ENCODE measurements at places on chromosomes 1 and 21.

GRCh38 chr21:42746240-42746592 is 92.8 kb downstream of the PDE9A start:
- DNase-seq: no peak

DNA sequence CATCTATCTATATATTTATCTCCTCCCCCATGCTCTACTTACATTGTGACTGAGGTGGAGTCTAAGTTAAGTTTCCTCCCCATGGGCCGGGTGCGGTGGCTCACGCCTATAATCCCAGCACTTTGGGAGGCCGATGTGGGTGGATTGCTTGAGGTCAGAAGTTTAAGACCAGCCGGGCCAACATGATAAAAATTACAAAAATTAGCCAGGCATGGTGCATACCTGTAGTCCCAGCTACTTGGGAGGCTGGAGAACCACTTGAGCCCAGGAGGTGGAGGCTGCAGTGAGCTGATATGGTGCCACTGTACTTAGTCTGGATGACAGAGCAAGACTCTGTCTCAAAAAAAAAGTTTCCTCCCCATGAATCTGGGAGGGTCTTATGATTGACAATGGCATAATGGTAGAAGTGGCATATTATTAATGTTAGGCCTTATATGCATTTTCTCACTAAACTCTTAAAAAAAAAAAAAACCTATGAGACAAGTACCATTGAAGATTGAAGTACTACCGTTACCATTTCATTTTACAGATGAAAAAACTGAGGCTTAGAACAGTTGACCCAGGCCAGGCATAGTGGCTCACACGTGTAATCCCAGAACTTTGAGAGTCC is 11.2 kb downstream of the F11R start:
- DNase-seq: no peak

DNA sequence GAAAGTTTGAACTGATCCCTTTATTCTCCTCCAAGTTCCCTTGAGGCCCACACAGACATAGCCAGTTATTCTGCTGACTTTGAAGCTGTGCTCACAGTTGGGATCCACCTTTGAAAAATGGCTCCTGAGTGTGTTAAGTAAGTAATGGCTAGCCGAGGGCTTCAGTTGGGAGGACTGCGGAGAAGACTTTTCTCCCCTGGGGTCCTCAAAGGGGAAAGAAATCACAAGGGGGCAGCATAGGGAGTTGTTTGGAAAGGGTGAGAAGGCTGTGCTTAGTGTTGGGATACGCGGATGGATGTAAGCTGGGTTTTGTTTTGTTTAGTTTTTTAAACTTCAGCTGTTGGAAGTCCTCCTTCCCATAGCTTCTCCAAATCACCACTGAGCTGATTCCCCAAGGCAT is 8.3 kb downstream of the PGM1 start:
- DNase-seq: no peak

- no peak for DNase-seq
Observed at GRCh38 chr1:3086272-3086974, 17.4 kb downstream of the PRDM16 start.

DNA sequence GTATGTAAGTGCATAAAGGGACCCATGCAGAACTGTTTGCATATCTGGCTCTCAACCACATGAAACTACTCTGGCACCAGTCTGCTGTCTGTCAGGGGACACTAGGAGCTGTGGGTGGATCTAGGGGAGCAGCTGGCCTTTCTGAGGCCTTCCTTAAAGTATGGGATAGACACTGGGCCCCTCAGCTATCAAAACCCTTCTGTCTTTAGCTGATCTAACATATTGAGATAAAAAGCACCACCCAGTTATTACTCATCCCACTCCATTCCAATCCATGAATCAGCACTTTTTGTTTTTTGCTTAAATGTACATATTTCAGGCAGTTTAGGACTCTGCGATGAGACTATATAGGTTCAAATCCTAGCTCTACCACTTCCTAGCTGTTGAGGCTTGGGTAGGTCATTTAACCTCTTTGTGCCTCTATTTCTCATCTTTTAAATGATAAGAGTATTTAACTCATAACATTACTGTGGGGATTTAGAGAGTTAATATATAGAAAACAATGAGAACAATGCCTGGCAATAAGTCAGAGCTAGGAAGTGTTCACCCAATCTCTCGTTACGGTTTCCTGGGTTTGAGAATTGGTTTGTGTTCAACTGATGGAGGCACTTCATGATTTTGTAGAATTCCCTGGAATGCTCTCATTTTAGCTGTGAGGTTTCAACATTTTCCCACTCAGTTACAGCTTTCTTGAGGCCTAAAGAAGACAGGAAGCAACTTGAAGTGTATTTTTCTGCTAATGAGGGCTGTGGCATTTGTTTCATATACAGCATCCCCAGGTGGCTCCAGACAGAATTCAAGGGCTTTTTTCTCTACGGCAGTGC is 68.9 kb downstream of the LRIG2 start:
- DNase-seq: no peak

DNA sequence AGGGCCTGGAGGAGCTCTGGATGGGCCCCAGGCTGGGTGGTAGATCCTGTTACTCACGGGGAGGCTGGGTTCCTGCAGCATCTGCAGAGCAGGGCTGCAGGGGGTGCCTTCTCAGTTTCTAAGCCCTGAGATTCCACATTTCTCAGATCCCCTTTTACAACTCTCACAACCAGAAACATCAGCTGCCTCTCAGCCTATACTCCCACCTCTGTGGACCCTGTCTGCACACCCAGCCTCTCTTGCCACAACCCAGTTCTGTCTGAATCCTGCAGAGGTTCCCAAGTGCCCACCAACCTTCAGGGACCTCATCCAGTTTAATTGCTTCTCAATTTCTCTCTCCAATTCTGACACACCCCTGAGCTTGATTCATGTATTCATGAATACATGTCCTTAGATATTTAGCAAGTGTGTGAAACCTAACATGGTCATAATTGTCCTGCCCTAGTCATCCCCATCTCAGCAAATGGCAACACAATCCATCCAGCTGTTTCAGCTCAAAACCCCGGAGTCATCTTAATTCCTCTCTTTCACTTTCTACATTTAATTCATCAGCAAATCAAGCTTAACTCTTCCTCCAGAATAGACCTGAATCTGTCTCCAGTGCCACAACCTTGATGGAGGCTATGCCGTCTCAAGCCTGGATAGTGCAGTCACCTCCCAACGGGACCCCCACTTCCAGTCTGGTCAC is 57.0 kb upstream of the NEK2 start:
- DNase-seq: no peak

DNA sequence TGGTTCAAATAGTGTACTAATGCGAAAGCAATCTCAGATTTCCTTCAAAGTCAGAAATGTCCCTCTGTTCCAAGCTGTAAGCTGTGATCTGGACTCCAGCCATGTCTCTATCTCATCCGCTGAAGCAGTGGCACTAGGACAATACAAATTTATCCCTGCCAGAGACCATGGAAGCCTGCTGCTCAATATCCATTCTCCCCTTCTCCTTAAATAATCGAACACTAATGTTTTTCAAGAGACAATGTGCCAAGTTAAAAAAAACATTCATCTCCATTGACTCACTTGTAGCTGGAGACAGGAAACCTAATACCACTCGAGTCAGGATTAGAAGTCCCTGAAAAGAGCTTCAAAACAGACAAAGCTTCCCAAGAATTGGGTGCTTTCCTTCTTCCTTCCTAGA is 38.5 kb upstream of the PGBD5 start:
- DNase-seq: no peak

DNA sequence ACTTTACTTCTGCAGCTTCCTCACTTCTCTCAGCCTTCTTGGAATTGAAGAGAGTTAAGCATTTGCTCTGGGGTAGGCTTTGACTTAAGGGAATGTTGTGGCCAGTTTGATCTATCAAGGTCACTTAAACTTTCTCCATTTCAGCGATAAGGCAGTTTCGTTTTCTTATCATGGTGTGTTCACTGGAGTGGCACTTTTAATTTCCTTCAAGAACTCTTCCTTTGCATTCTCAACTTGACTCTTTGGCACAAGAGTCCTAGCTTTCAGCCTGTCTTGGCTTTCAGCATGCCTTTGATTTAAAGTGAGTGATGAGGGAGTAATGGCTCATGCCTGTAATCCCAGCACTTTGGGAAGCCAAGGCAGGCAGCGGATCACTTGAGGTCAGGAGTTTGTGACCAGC is 38.7 kb downstream of the HS2ST1 start:
- DNase-seq: no peak

GRCh38 chr1:10528066-10529014 is 53.6 kb downstream of the PEX14 start:
- DNase-seq: no peak

DNA sequence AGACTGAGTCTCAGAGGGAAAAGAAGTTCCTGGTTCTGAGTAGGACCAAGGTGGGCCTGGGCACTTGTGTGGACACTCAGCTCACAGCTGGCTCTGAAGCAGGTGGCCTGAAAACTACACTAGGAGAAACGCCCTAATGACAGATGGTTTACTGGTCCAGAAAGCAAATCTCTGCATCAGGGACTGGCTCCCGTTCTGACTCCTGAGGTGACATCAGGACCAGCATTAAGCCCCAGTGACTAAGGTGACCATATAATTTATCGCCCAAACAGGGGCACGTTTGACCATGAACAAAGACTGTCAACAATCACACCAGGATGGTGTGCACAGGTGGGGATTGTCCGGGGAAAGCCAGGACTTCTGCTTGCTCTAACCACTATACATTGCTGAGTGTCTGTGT is 12.2 kb upstream of the CD34 start:
- DNase-seq: no peak

- DNase-seq: no peak
Observed at GRCh38 chr1:4219111-4219510, 319.0 kb upstream of the C1orf174 start.

DNA sequence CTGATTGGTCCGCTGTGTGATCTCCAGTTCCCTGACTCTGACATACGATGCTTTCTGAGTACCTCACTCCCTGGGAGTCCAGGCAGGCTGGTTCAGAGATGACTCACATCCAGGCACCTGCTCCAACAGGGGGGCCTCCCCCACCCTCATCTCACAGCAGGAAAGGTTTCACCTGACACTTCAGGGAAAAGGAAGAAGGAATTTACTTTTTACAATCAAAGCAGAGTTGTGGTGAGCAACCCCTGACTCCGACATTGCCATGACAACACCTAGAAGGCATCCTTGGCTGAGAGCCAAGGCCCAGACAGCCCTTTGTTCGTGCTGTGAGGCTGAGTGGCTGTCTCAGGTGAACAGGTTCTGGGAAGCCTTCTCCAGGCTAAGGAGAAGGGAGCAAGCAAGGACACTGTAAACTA is 164.6 kb upstream of the GJB5 start:
- no peak for DNase-seq
